Pons (tissue), 1 donor: ENCODE measurements at places on chromosomes 5 and 9.
A peak's percentile ranks its signal among the peaks of the same experiment; 100 is the strongest.

GRCh38 chr9:12760758-12761157 is 14.1 kb upstream of the LURAP1L start:
- DNase-seq: no peak

GRCh38 chr5:167720259-167720658 is 571.2 kb upstream of the WWC1 start:
- DNase-seq: no peak

GRCh38 chr5:112143690-112144089 is 275.4 kb downstream of the EPB41L4A start:
- DNase-seq: no peak

DNA sequence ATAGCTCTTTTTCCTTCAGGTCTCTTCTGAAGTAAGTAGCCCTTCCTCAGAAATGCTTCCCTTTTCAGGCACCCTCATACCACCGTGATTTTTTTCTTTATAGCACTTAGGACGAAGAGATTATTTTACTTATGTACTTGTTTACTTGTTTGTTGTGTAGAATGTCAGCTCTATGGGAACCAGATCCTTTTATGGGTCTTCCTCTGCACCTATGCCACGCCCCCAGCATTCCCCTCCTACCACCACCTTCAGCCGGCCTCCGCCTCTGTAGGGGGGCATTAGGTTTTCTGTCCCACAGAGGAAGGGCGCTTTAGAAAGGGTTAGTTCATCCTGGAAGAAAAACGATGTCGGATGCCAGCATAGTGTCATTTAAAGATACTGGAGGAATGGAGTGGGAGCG is 1.8 kb downstream of the CDKN2B-AS1 start:
- DNase-seq: no peak

- no peak for DNase-seq
Measured at GRCh38 chr5:145243016-145243415, 592.1 kb downstream of the PRELID2 start.

- peak; percentile 61 for DNase-seq
Measured at GRCh38 chr5:14665101-14665822, 744 bp downstream of the OTULIN start.

DNA sequence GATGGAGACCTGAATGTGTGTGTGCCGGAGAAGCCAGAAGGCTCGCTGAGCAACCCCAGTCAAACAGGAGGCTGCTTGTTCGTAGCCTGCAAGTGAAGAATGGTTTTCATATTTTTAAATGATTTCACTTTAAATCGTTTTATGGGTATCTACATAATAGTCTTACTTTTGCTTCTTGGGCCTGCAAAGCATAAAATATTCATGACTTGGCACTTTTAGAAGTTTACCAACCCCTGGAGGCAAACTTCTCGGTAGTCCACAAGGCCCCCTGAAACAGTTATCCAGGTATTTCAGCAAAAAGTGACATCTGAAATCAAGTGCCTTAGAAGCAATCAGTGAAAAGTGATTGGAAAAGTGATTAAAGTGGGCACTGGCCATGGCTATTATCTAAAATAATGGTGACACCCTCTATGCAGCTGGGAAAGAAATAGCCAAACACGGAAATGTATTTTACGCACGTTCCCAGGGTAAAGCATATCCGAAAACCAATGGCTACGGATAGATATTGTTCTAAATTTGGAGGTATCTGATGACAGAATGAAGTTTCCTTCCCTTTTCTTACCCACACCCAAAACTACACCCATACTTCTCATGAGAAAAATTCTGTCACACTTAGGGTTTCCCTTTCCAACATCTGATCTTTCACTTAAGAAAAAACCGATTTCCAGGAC is 39.0 kb downstream of the RAPGEF1 start:
- no peak for DNase-seq

- no peak for DNase-seq
Measured at GRCh38 chr5:122436615-122437014, 124.6 kb downstream of the SNCAIP start.

GRCh38 chr9:121217609-121218292 is 16.1 kb upstream of the RAB14 start:
- DNase-seq: no peak

GRCh38 chr5:96426831-96427230 is 6.2 kb downstream of the PCSK1 start:
- no peak for DNase-seq

GRCh38 chr5:98144116-98144515 is 629.3 kb upstream of the RGMB start:
- DNase-seq: no peak

GRCh38 chr5:34691326-34691725 is 35.2 kb downstream of the RAI14 start:
- DNase-seq: no peak

GRCh38 chr9:36441966-36442365 is 41.9 kb upstream of the RNF38 start:
- DNase-seq: no peak

- DNase-seq: no peak
Measured at GRCh38 chr5:51181208-51181894, 201.9 kb upstream of the ISL1 start.

- DNase-seq: no peak
Measured at GRCh38 chr9:84860249-84861115, 191.0 kb downstream of the NTRK2 start.

GRCh38 chr5:112983363-112983762 is 6.8 kb downstream of the DCP2 start:
- DNase-seq: no peak

DNA sequence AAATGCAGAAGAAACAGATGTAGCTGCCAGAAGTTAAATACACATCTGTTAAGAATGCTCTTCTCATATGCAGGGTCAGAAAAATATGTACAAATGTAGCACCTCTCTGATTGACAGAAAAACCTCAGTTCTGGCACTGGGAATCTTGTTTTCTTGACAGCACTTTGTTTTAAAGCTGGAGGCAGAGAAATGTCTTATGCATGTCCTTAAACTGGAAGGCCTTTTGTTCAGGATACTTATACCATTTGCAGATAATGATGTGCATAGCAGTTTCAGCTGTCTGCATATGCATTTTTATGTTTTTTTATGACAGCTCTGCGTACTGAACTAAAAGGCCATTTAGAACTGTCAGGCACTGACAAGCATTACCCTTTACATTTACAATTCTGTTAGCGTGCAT is 567.9 kb downstream of the EBF1 start:
- no peak for DNase-seq

DNA sequence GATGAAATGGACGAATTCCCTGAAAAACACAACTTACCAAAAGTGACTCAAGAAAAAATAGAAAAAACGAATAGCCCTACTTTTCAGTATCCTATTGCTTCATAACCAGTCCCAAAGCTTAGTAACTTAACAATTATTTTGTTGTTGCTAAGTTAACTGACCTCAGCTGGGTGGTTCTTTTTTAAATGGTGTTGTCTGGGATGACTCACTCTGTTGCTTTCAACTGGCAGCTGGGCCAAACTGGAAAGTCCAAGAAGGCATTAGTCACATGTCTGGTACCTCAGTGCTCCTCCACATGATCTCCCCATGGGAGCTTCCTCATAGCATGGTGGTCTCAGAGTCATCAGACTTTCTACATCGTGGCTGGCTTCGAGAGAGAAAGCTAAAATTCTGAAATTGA is 47.8 kb upstream of the ADAMTS2 start:
- DNase-seq: no peak

- no peak for DNase-seq
Measured at GRCh38 chr9:91934654-91935053, 15.4 kb downstream of the ROR2 start.

GRCh38 chr5:17806818-17807468 is 172.7 kb downstream of the TAF11L14 start:
- DNase-seq: no peak

GRCh38 chr5:5360941-5361520 is 61.4 kb upstream of the ICE1 start:
- DNase-seq: no peak

GRCh38 chr5:113230711-113231652 is 203.8 kb downstream of the TSSK1B start:
- DNase-seq: no peak

DNA sequence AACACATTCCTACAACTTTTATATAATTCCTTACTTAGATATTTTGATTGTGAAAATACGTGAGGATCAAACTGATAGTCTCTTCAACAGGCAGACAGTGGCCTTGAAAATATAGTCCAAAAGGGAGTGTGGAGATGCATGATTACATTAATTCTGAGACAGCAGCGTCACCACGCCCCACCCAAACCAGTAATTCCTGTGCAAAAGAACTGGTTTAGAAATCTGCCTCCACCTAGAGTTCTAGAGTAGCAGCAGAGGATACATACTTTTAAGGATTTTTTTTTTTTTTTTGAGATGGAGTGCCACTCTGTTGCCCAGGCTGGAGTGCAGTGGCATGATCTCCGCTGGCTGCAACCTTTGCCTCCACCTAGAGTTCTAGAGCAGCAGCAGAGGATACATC is 1.6 kb upstream of the TUT7 start:
- DNase-seq: no peak

DNA sequence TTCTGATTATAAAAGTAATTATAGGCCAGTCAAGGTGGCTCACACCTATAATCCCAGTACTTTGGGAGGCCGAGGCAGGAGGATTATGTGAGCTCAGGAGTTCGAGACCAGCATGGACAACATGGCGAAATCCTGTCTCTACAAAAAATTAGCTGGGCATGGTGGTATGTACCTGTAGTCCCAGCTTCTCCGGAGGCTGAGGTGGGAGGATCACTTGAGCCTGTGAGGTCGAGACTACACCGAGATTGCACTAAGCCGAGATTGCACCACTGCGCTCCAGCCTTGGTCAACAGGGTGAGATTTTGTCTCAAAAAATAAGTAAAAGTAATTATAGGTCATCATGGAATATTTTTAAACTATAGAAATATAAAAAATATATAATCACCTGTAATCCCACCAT is 18.1 kb downstream of the IRF1 start:
- DNase-seq: no peak

DNA sequence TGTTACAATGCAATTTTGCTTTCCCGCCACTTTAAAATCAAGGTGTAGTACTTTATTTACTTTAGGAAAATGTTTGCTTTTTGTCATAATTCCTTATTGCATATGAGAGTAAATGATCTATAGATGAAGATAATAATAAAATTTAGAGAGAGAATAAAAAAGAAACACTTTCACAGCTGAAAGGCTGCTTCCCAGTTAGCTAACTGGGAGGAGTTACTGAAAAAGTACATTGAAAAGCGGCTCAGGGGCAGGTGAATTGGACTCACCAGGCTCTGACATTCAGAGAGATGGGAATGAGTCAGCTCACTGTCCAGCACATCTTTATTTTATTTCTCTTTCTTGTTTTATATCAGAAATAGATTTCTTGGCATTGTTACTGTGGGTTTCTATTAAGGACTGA is 131.7 kb upstream of the CCDC152 start:
- DNase-seq: no peak

DNA sequence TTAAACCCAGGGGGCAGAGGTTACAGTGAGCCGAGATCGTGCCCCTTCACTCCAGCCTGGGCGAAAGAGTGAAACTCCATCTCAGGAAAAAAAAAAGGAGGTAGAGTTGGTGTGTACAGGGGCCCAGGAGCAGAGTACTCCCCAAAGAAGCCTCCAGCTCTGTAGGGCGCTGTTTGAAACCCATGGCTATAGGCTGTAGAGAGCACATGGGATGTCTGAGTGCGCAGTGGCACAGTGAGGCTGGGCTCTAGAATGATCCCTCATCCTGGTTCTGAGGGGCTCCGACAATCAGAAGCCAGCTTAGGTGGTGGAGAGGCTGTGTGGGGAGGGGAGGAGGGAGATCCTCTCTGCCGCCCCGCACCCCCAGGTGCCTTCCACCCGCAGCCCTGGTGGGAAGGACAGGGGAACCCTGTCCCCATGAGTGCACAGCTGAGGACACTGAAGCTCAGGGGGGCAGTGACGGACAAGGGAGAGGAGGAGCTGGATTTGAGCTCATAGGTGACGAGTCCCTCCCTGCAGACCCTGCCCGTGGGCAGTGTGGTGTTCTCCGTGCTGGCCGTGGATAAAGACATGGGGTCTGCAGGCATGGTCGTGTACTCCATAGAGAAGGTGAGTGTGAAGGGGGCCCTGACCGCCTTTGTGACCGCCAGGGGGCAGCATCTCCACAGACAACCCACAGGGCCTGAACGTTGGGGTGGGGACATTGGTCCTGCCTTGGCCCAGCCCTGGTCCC is 24.6 kb downstream of the CDHR2 start:
- DNase-seq: peak; percentile 50

DNA sequence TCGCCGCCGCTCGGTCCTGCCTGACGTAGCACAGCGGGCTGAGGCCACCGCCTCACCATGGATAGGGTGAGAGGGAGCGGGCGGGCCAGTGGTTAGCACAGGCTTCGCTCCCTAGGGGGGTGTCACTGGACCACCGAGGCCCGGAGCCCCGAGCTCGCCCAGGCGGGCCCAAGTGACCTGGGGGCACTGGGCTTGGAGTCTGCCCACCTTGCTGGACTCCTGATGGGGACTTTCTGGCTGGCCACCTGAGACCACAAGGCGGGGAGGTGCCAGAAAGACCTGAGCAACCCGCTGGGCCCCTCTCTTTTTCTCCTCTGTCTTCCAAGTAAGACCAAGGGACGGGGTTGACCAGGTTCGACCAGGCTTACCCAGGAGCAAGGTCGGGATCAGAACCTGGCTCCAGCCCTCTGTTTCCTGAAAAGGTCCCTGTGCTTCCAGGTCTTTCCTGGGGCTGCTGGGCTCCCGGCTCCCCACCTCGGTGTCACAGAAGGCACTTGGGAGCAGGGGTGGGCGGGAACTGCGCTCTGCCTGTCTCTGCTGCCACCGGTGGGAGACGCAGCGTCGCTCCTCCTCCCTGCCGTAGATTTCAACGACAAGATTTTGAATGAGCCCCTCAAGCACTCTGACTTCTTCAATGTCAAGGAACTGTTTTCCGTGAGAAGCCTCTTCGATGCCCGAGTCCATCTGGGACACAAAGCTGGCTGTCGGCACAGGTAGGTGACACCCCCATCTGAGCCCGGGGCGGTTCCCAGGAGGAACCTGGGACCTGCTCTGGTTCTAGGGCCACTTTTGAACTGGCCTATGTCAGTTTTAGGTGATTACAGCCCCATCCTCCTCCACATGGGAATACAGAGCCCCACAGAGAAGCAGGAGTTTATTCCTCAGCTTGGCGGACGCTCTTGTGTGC is 1.0 kb downstream of the MRPS2 start:
- no peak for DNase-seq

DNA sequence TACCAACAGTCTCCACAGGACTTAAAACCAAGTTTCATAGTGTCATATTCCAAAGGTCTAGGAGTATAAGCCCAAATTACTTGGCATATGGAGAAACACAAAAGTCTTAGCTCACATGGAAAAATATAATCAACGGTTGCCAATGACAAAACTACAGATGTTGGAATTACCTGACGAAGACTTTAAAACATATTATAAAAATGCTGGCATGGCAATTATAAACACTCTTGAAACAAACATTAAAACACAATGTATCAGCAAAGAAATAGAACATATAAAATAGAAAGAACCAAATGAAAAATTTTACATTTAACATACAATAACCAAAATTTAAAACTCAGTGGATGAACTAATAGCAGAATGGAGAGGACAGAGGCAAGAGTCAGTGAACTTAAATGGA is 7.9 kb upstream of the WDR41 start:
- no peak for DNase-seq

GRCh38 chr9:89281106-89281505 is 29.9 kb upstream of the CKS2 start:
- no peak for DNase-seq
